ENCODE measurements at places on chromosomes 11 and 22. TPM values are rescaled to one million over a fixed set of nuclear protein-coding genes. Genes with fewer than 3 reads are reported as not detected.

GRCh38 chr11:74278103-74278502 lies 33.3 kb downstream of the P4HA3 start:
- DNase-seq, result no peak

- peak; percentile 72 for DNase-seq
These were observed at the start of gene YPEL4 for GRCh38 chr11:57649826-57650738. Gene YPEL4, minus strand, starts transcription at chr11:57649912. Its CDS starts 2,805 bp downstream, at chr11:57647107.

- no peak for DNase-seq
These were observed 40.6 kb upstream of the MN1 start for GRCh38 chr22:27842201-27842600.

DNA sequence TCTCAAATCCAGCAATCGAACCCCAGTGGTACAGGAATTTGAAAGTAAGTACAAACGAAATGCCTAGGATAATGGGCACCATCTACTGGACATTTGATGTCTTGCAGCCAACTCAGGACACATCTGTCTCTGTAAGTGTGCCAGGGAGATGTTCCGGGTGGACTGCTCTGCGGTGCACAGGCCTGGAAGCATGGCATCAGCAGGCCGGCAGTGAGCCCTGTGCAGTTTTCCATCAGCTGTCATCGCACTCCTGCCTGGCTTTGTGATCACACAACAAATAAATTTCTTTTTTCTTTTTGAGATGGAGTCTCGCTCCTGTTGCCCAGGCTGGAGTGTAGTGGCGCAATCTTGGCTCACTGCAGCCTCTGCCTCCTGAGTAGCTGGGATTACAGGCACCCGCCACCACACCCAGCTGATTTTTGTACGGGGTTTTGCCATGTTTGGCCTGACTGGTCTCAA lies 71.0 kb downstream of the JAM3 start:
- DNase-seq, result peak; percentile 69

Gene CASP1
- 14.2 TPM for total RNA-seq

Gene CCDC116
- 0.10 TPM for total RNA-seq

- no peak for DNase-seq
These were observed 3.0 kb downstream of the SLC3A2 start for GRCh38 chr11:62883673-62884072.

Gene NTM
- total RNA-seq, result 3.1 TPM

Gene PTGDR2
- not detected for total RNA-seq

DNA sequence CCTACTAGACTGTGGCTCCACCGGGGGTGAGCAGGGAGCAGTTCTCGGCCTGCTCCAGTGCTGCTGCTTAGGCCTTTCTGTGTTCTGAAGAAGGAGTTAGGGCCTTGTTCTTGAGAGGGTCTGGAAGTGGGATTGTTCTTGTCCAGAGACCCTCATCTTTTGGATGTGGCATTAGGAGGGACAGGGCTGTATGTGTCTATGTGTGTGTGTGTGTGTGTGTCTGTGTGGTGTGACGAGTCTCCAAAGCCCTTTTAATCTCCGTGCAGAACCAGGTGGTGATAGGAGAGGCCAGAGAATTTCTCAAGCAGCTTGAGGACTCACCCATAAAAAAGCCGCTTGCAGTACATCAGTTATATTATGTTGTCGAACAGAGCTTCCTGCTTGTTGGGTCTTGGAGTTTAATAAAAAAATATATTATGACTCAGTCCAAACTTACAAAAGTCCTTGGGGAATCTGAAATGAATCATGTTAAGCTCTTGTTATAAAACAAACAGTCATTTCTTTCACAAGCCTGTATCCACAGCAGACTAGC lies 196.5 kb downstream of the TENM4 start:
- peak; percentile 27 for DNase-seq

DNA sequence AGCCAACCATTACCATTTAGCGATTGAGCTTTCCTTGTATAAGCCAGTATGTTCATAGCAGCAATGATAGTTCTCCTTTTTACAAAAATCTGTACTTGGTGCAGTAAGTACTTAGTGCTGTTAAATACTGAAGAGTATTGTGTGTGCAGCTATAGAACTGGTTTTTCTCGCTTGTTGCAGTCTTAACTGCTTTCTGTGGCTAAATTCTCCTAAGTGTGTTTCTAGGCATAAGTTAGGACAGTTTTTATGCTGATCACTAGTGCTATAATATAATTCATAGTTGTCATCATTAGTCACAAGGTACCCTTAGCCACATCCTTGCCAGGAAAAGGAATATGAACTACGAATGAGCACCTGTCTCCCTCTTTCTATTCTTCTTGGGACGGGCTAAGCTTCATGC lies 107.7 kb downstream of the GRAMD1B start:
- DNase-seq, result no peak

GRCh38 chr22:48593551-48593950 lies 1234.1 kb downstream of the BRD1 start:
- no peak for DNase-seq

GRCh38 chr11:13859892-13860291 lies 102.6 kb upstream of the SPON1 start:
- DNase-seq, result no peak

DNA sequence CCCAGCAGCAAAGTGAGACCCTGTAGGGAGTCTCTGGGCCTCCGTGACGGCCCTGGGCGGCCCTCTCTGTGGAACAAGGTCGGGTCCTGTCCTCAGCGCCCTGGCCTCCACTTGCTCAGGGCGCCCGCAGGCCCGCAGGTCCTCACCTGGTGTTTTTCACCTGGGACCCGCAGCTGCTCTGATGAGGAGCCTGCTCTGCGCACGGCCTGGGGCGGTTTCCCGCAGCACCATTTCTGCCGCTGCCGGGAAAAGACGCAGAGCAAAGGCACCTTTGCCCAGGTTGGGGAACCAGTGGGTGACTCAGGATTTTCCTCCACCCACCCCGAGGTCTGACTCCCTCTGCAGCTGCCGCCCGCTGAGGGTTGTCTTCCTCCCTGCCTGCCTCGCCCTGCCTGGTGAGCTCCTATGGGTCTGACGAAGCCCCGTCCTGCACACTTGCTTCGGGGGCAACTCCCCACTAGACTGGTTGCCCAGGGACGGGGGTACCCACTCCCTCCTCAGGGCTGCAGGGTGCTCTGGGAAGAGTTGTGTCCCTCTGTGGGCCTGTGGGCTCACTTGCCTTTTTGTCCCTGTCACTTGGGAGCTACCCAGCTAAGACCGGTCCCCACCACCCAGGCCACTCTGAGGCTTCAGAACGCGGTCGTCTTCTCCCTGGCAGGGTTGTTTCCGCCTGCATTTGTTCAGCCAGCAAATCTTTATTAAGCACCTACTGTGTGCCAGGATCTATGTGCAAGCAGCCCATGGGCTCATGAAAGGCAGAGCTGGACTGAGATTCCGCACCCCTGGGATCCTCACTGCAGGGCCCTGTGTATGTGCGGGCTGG lies 89.5 kb downstream of the KCNQ1 start:
- DNase-seq, result no peak

Gene OR52N4
- total RNA-seq, result not detected

- no peak for DNase-seq
These were observed 423.7 kb downstream of the BRD1 start for GRCh38 chr22:49404020-49404419.

- DNase-seq, result peak; percentile 60
These were observed 14.9 kb downstream of the ADAMTS8 start for GRCh38 chr11:130413405-130414106.

- DNase-seq, result no peak
These were observed 129.4 kb downstream of the NOX4 start for GRCh38 chr11:89361734-89362133.

DNA sequence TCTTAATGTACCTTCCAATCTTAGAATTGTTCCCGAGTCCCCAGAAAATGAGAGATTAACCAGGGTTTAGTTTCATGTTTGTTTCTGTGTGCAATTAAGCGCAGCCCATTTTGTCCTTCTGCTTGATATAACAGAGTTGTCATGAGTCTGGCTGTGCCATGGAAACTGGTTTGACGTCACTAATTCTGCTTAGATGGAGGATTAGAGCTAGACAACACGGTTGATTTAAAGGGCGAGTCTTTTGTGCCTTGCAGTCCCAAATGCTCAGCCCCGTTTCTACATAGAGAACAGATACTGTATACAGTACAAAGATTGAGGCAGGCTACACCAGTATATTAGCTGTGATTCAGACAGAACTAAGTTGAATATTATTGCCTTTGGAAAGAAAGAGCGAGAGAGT lies 45.5 kb upstream of the ALKBH3 start:
- DNase-seq, result no peak

Gene GTPBP1
- 12.9 TPM for total RNA-seq

DNA sequence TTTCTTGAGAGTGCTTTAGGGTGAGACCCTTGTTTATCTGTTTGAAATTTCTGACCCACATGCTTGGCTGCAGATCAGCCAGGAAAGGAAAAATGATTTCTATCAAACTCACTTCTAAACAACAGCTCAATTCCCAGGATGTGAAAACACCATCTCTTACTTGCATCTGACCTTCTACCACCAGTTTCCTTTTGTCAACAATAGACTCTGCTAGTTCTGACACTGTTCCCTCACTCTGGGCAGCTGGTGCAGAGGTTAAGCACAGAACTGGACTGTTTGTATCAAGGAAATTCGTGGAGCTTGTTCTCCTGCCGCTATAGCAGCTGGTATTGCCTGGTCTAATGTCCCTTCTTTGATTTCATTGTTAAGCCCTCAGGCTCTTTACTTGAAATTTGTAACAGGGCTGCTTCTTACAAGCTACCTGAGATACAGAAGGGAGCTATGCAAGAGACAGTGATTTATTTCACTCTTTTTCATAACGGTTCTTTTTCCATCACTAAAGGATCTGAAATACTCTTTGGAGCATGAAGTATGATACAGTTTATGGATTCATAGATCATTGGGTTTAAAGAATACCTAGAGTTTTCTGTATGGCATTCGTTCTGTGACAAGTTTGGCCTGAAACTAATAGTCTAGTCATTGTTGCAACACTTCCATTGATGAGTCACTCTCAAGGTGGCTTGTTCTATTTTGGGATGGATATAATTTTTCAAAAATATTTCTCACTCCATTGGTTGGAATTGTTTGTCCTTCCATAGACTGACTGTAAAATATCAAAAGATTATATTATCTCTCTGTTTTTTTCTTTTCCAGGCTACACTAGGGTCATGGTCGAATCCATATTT lies 178.2 kb upstream of the ZC3H12C start:
- DNase-seq, result peak; percentile 17

GRCh38 chr11:22792497-22792896 lies 37.1 kb downstream of the SVIP start:
- peak; percentile 79 for DNase-seq

Gene CNGA4
- total RNA-seq, result not detected
